NCI-H526 treated with DMSO at 0.1 percent for 48 hours (cell line): ENCODE measurements at places on chromosomes 1 and 21.

GRCh38 chr1:179369751-179370341 is 4.1 kb downstream of the AXDND1 start:
- peak; percentile 95 for DNase-seq

DNA sequence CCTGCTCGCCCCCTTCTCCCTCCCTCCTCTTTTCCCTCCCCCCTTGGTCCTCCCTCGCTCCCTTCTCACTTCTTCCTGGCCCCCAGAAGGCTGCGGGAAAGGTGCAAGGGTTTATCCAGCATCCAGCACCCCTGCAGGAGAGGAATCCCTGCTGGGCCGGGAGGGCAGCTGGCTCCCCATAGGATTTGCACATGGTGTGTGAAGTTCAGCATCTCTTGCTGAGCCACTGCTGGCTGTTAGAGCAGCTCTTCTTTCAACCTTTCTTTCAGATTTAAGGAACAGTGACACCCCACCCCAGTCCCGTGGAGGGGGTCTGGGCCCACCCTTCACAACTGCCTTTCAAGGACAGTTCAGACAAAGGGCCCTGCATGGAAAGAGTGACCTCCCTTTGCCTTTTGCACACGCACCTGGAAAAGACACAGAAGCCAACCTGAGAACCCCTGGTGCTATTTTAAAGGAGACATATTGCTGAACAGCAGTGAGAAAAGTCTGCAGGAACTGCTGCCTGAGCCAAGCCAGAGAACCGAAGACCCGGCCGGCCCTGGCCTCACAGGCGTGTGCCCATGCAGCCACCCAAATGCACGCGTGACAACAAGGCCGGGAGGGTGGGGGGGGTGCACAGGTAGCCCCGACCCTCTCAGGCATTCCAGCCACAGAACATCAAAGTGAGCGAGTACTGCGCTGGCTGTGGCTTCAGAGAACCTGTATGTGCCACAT is 66.6 kb downstream of the SLC37A1 start:
- DNase-seq: no peak

GRCh38 chr1:237383791-237384190 is 341.8 kb downstream of the RYR2 start:
- DNase-seq: no peak

DNA sequence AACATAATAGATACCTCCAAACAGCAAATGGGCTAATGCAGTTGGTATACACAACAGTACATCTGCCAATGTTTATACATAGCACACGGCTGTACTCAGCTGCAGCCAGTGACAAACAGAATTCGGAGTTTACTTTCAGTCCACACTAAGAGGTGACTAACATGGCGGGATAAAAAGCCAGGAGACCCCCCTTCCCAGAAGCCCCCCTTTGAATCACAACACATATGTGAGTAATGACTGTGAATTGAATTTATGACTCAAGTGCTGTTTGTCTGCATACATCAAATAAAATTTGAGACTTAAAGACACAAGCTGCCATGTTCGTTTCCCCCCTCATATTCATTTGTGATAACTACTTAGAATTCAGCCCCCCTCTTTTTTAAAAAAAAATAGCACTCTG is 113.2 kb downstream of the RUNX1 start:
- DNase-seq: no peak
